ENCODE measurements at places on chromosomes 3 and 15.

- DNase-seq = no peak
These were observed 97.1 kb upstream of the ICE2 start for GRCh38 chr15:60576044-60576443.

GRCh38 chr15:80379693-80380092 lies 24.5 kb upstream of the ARNT2 start:
- no peak for DNase-seq

GRCh38 chr3:61422945-61423673 lies 138.3 kb upstream of the PTPRG start:
- no peak for DNase-seq

GRCh38 chr15:42090370-42090769 lies 4.0 kb downstream of the PLA2G4D start:
- no peak for DNase-seq

- DNase-seq = no peak
These were observed 53.7 kb downstream of the NKIRAS1 start for GRCh38 chr3:23863060-23863459.

DNA sequence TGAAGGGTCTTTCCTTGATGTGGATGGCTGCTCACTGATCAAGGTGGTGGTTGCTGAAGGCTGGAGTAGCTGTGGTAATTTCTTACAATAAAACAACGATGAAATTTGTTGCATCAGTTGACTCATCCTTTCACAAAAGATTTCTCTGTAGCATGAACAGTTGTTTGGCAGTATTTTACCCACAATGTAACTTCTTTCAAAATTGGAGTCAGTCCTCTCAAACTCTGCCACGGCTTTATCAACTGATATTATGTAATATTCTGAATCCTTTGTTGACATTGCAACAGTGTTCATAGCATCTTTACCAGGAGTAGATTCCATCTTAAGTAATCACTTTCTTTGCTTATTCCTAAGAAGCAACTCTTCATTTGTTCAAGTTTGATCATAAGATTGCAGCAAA lies 252.6 kb downstream of the UBE2E2 start:
- DNase-seq = no peak

- DNase-seq = no peak
These were observed 200.5 kb downstream of the THRB start for GRCh38 chr3:24294150-24294549.

All from OCI-M1 (cell line).